Fibroblast of the aortic adventitia (primary cell): ENCODE measurements at places on chromosomes 16 and 17. TPM values are rescaled to one million over a fixed set of nuclear protein-coding genes. Genes with fewer than 3 reads are reported as not detected.

The KRT32 gene
- total RNA-seq: 0.09 TPM in 1 of 2 replicates, not detected in the other

GRCh38 chr17:29883497-29883896 is 46.5 kb downstream of the SSH2 start:
- peak; percentile 51 for DNase-seq

The SPHK1 gene
- total RNA-seq: 31.7 and 84.0 TPM in 2 replicates

- no peak for DNase-seq
Observed at GRCh38 chr17:77666881-77667395, 291.6 kb upstream of the TNRC6C start.

The GSDMA gene
- total RNA-seq: not detected in 2 replicates

GRCh38 chr16:50988441-50988840 is 162.6 kb downstream of the SALL1 start:
- no peak for DNase-seq

- no peak for DNase-seq
Observed at GRCh38 chr17:14311186-14311705, 10.4 kb downstream of the HS3ST3B1 start.

DNA sequence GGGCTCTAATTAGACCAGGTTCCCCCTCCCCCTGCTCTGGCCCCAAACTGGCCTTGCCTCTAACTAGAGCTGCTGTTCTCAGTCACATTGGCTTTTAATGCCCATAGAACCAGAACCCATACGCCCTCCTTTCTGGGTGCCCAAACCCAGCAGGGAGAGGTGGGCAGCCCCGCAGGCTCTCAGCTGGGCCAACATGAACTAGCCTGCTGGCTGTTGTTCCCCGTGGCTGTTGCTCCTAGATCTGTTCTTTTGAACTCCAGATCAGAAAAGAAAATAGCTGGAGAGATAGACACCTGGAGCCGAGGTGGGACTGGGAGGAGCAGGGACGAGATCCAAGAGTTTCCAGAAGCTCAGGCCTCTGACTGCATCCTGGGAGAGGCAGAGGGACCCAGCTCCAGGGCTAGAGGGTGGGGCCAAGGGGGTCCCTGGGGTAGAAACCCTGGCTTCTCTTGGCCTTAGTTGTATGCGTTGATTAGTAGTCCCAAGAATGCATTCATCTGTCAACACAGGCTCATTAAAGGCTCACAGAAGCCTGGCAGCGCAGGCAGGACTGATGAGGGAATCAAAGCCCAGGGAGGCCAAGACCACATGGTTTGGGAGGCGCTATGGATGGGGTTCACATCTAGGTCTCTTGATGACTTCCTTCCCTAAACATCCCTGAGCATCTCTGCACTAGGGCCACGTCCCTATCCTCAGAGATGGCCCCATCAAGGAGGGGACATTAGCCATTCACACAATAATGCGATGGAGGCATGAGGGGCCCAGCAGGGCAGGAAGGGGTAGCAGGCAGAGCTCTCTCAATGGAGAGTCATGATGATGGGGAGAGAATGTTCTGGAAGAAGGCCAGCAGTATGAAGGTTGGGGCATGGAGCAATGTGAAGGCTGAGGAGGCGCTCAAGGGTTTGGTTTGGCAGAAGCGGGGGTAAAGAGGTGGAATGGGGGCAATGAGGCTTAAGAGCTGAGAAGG is 1.3 kb upstream of the CPSF4L start:
- DNase-seq: peak; percentile 12

DNA sequence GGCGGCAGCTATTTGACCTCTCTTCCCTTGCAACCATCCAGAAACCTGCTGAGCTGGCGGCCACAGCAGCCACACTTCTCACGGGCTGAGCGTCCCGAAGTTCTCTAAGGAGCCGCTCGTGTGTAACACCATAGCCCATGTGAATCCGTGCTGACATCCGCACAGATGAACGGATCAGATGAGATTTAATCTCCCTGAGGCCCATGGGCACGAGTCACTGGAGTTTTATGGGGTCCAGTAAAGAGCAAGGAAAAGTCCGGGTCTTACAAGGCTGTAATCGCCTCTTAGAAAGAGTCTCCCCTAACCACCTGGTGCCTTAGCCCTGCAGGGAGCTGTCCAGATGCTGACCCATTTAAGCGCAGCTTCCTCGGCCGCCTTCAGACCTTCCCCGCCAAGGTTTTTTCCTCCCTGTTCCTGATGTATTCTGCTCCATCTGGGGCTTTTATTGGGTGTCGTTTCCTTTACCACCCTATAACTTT is 5.5 kb upstream of the CACNG5 start:
- DNase-seq: peak; percentile 78

DNA sequence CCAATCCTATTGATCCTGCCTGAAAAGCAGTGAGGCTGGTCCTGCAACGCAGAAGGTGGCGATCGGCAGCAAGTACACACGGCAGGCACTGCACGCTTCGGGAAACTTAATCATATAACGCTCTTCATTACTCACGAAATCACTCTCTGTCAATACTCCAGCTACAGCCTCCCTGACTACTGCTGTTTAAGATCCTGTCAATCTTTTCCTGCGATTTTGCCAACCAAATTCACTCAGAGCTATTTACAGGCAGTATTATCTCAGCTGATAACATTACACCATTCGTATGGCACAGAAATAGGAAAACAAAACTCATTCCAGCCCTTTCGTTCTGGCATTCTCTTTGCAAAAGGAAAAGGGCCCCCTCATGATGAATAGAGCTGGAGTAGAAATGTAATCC is 262.4 kb upstream of the CDH8 start:
- no peak for DNase-seq

The SLC12A3 gene
- total RNA-seq: not detected in 2 replicates

GRCh38 chr16:70565053-70565452 is 41.4 kb downstream of the SF3B3 start:
- DNase-seq: no peak

- DNase-seq: no peak
Observed at GRCh38 chr17:72942579-72942978, 149.9 kb downstream of the SLC39A11 start.

DNA sequence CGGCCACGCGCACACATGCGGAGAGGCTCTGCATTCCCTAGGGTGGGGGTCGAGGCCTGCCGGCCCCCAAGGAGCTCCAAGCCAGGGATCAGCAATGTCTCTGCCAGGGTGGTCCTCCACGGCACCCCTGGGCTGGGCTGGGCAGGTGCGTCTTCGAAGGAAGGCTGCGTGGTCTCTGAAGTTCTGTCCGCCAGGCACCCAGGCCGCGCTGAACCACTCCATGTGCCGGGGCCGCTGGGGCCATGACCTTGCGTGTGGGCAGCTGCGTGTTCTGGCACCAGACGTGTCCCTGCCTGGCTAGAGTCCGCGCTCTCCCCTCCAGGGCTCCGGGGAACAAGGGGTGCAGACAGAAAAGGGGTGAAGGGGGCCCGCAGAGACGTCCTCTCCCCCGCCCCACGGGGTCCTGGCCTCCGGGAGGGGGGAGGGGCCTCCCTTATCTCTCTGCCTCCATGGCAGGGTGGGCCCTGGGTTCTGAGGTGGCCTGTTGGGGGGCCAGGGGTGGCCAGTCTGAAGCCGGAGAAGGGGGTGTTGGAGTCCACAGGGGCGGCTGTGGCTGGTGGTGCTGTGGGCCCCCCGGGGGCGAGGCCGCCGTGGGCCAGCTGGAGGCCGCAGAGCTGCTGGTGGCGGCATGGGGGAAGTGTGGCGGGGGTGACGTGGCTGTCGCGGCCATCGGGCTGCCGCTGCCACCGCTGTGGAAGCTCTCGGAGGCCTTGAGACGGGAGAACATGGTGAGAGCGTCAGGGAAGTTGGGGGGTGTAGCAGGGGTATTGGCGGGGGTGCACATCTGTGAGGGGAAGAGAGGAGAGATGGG is 5.3 kb downstream of the UBALD1 start:
- no peak for DNase-seq

The NCBP3 gene
- 17.1 and 22.9 TPM in 2 replicates for total RNA-seq

DNA sequence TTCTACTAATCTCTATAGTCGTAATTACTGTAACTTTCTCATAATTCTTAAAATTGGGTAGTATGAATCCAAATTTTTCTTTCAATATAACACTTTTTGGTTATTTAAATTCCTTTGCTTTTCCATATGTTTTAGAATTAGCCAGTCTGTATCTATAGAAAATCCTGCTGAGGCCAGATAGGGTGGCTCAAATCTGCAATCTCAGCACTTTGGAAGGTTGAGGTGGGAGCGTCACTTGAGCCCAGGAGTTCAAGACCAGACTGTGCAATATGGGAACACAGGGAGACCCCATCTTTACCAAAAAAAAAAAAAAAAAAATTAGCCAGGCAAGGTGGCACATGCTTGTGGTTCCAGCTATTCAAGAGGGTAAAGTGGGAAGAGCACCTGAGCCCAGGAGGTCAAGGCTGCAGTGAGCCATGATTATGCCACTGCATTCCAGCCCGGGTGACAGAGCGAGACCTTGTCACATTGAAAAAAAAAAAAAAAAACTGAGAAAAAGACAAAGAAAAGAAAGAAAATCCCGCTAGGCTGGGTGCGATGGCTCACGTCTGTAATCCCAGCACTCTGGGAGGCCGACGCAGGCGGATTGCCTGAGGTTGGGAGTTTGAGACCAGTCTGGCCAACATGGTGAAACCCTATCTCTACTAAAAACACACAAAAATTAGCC is 9.3 kb downstream of the TERF2 start:
- no peak for DNase-seq

The PITPNM3 gene
- 0.57 and 1.3 TPM in 2 replicates for total RNA-seq

The ZG16 gene
- not detected in 2 replicates for total RNA-seq

DNA sequence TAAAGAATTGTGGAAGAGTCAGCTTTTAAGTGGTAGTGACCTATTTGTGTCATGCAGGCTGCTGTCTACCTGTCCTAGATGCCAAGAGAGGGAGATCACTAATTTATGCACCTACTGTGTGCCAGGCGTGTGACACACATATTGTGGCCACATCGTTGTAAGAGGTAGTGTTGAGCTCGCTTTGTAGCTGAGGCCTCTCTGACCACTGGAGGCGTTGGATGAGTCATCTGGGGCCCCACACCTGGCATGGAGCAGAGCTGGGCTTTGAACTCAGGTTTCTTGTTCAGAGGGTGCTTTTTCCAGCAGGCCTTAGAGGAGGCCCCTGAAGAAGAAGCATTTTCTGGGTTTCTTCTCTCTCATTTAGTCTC is 52.3 kb upstream of the LGALS9 start:
- DNase-seq: peak; percentile 37

GRCh38 chr17:78359997-78360370 is at the start of gene SOCS3:
Gene SOCS3, minus strand, starts transcription at chr17:78360077. Its CDS starts 982 bp downstream, at chr17:78359095.
- DNase-seq: peak; percentile 96

The CHST4 gene
- not detected in 2 replicates for total RNA-seq

DNA sequence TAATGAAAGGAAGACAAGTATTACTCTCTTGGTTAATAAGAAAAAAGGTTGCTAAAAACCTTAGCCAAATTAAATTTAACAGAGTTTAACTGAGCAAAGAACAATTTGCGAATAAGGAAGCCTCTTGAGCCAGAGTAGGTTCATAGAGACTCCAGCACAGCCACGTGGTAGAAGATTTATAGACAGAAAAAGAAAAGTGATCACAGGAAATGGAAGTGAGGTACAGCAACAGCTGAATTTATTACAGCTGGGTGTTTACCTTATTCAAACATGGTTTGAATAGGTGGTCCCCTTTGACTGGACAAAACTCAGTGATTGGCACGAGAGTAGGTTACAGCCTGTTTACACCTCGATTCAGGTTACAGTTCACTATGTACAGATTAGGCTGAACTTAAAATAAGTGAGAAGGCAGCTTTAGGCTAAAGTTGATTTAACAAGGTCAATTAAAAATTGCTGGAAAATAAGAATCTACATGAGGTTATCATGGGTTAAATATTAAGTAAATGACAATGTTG is 3.3 kb upstream of the CCL15 start:
- DNase-seq: no peak

GRCh38 chr16:85327731-85328675 is 215.7 kb upstream of the CIBAR2 start:
- DNase-seq: no peak

- DNase-seq: peak; percentile 10
Observed at GRCh38 chr16:68590201-68590994, 51.3 kb downstream of the ZFP90 start.

The SPATA32 gene
- not detected in 2 replicates for total RNA-seq

DNA sequence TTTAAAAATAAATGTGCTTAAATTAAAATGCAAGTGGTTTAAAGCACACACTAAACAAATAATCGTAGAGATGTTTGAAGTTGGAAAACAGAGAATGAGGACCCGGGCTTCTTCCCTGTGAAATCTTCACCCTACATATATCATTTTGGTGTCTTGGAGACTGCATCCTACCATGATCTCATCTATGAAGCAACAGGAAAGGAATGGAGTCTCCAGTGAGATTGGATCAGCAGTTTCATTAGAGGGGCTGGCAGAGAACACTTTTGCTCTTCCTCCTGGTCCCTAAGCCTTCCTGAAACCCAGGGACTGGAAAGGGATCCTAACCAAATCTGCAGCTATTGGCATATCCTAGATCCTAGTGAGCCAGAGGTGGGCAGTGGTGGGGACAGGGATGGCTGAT is 85.0 kb downstream of the GRIN2A start:
- no peak for DNase-seq

DNA sequence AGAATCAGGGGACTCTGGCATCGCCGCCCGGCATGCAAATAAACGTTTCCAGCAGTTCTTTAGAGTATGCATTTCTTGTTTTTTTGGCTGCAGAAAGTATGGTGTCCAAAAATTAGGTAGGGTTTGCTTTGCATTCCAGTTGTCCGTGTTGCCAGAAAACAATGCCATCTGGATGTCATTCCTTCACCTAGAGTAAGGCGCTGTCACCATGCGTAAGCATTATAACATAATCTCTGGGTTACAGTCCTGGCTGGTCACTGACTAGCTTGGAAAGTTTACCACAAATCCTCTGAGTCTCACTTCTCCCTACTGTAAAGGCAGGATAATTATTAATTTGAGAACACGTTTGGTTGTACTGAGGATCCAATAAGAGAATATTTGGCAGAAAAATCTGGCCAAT is 457.7 kb downstream of the XYLT1 start:
- no peak for DNase-seq

DNA sequence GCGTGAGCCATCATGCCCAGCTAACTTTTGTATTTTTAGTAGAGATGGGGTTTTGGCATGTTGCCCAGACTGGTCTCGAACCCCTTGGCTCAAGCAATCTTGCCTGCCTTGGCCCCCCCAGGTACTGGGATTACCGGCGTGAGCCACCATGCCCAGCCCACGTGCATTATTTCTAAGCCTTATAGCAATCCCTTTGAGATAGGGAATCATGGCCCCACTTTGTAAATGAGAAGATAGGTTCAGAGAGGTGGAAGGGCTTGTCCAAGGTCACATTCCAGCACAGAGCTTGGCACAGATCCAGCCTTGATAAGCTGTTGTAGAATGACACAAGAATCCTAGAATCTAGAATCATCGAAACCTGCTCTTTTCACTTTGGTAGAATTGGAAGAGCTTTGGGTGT is 4.2 kb upstream of the PYCARD start:
- DNase-seq: no peak

The SBK1 gene
- under 0.01 TPM in 1 of 2 replicates, not detected in the other for total RNA-seq

The SCNN1B gene
- total RNA-seq: not detected in 2 replicates

DNA sequence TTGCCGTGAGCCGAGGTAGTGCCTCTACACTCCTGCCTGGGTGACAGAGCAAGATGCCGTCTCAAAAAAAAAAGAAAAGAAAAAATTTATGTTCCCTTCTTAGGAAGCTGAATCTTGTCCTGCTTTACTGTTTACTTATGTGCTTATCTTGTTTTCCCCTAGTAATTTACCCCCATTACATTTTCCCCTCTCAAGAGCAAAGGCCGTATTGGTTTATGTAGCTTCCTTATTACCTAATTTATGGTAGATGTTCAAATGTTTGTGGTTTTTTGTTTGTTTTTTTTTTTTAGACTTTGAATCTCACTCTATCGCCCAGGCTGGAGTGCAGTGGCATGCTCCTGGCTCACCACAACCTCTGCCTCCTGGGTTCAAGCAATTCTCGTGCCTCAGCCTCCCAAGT is 10.3 kb upstream of the SLC52A1 start:
- DNase-seq: no peak

The EFCAB5 gene
- 0.36 and 1.3 TPM in 2 replicates for total RNA-seq

The MT1G gene
- not detected in 2 replicates for total RNA-seq

GRCh38 chr17:79466562-79467350 is 144.1 kb downstream of the RBFOX3 start:
- DNase-seq: no peak

The SPATA2L gene
- 10.1 and 22.7 TPM in 2 replicates for total RNA-seq
